ENCODE measurements at places on chromosomes 6 and 20.
A peak's percentile ranks its signal among the peaks of the same experiment; 100 is the strongest.

DNA sequence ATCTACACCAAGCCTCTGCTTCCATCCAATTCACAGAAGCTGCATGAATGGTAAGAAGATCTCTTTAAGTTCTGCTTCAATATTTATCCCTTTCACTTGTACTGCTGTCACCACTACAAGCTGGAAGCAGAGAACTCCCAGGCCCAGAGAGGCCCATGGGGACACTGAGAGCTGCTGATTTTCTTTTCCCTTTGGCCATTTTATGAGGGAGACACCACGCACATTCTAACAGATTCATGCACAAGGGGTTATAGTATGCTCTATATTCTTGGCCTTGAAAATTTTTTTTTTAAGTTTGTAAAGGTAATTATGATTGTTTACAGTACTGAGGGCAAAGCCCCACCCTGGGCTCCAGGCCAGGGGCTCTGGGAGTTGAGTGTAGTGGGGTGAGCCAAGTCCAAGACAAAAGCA is 88.4 kb downstream of the MYB start:
- no peak for DNase-seq

DNA sequence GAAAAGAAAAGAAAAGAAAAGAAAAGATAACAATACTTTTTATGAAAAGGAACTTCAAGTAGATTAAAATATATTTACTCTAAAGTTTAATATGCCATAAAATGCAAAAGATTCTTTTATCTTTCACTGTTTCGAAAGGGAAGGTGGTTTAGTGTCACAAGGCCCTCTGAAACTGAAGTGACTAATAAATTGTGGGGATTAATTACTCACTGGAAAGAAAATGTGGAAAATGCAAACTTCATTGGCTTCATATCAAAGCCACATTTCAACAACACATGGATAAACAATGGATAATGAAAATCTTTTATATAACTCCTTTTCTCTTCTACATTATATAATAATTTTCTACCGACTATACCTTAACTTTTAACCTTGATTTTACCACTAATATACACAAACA is 320.5 kb upstream of the RSPO3 start:
- no peak for DNase-seq

DNA sequence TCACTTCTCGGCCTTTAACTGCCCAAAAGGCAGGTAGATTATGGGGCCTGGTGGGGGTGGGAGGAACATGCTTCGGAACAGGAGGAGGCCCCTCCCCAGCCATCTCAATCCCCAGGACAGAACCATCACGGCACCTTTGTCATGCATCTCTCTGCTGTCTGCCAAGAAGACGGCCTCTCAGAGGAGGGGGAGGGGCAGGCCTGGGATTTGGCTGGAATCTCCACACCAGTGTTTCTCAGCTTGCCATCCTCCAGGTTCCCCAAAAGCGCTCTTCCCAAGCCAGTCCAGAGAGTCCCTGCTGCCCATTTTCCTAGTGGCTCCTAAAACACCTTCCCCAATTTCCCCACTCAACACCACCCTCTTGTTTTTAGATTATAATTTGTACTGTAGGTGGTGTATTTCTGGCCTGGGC is 2.5 kb upstream of the POU5F1 start:
- DNase-seq = peak; percentile 90

GRCh38 chr6:150245148-150245935 is 102.5 kb downstream of the PPP1R14C start:
- DNase-seq = no peak

All from H1 (cell line).